Stimulated activated CD8-positive, alpha-beta memory T cell treated with anti-CD3 and anti-CD28 coated beads, Interleukin-2, amount 100 ng/mL, for 48 hours (primary cell): ENCODE measurements at places on chromosomes 12 and 14.

DNA sequence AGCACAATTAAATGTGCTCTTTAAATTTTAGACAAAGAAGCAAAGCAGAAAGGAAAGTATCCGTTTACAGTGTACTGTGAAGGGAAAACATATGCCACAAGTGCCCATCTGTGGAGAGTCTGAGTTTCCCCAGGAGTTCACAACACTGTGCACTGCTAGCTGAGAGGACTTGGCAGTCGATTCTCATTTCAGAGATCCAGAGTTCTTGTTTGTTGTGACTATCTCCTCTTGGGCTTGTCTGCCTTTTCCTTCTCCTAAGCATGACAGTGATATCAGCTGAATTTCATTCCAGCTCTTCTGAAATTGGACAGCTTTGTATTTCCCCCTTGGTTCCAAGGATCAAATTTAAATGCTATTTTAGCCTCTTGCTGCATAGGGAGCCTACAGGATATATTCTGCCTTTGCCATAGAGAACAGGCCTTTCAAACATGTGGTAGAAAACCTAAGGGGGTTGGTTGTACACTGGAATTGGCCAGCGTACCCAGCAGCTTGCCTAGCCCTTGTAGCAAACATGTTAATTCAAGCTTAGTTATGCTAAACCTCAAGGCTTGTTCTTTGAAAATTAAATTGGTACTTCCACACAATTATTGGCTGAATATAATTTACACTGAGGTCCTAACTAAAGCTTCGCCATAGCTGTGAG lies 259.2 kb upstream of the NOVA1 start:
- no peak for DNase-seq

DNA sequence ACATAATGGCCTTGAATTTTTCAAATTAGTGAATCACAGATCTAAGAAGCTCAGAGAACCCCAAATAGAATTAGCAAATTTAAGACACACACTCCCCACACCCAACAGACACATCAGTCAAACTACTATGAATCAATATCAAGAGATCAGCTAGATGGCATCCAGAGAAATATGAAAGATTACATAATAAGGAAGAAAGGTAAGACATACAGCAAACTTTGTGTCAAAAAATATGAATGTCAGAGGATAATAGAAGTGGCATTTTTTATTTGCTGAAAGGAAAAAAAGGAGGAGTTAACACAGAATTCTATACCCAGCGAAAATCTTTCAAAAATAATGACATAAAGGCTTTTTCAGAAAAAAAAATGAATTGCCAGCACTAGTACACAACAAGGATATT lies 110.5 kb upstream of the COCH start:
- DNase-seq: no peak

DNA sequence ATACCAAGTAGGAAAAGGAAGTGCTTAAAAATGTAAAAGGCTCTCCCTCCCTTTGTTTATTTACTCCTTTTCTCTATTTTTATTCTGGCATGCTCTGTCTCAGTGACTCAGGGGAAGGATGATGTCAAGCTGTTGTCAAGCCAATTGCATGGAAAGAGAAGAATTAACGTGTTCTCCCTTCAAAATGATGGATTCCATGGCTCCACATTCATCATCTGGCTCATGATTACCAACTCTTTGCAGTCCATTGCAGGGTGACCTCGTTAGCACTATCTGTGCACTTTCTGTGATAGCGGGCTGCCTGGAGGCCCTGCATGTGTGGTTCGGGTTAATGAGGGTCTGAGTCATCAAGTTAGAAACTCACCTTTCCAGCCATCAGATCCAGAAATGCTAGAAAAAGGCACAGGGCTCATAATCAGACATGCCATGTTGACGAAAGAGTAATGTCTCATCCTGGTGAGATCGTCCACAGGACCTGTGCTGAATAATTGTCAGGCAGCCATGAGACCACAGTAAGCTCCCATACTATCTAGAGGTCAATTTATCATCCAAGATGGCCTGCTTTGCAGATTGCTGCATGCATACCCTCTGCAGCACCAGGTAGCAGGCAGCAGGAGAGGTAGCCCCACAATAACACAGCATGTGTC lies 79.2 kb upstream of the BTG1 start:
- no peak for DNase-seq

DNA sequence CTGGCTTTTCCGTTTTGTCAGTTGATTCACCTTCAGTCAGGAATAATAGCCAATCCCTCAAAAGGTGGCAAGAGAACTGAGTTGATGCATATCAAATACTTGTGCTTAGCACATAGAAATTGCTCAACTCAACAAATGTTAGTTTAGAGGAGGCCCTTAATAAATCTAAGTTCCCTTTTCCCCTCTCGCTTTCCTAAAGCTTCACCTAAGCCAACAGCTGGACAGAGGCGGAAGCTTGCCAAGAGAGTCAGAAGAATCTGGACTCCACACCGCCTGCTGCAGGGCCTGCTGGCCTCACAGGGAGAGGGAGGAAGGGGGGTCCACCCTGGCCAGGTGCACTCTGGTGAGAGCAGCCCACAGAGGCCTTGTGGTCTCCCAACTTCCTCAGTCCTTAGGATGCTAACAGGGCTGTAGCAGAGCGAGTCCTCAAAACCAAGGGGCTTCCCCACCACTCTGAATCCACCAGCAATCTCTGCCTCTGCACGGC lies 213.1 kb downstream of the CHST11 start:
- DNase-seq: no peak
